Psoas muscle (tissue), 8 donors: ENCODE measurements at places on chromosomes 7 and 10. TPM values are rescaled to one million over a fixed set of nuclear protein-coding genes. Genes with fewer than 3 reads are reported as not detected.

GRCh38 chr10:5634918-5635317 lies 31.5 kb downstream of the ASB13 start:
- H3K27ac ChIP-seq: no peak overlapping the region
- no peak overlapping the region for H3K4me3 ChIP-seq
- no peak for DNase-seq
- H3K27me3 ChIP-seq: no peaks in the 10 kb centered on the region

The ADAM12 gene
- total RNA-seq: 0.24 TPM

DNA sequence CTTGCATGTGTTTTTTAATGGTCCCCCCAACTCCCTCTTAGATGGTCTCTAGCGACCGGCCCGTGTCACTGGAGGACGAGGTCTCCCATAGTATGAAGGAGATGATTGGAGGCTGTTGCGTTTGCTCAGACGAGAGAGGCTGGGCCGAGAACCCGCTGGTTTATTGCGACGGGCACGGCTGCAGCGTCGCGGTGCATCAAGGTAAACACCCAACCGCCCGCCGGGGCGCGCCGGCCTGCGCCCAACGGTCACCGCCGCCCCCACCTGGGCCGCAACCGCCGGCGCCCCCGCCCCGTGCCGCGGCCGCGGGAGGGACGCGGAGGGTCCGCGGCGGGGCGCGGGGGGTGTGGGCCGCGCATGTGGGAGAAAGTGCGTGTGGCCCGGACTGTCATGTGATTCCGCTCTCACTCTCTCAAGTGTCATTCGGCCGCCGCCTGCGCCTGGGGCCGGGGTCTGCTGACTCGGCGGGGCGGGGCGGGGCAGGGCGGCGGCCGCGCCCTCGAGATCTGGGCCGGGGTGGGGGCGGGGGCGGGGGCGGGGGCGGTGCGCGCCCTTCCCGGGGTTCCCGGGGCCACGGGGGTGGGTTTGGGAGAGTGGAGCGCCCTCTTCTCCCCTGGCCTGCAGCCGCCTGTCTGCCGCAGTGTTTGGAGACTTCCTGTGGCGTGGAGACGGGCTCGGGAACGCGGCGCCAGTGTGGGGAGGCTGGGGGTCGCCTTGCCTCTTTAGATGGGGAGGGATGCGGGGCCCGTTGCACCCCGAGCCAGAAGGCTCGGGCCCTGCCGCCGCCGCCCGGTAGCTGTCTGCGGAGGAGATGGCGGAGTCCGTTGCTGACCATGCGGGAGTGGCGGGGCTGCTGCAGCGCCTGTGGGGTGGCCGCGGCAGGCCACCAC lies 817 bp downstream of the MLLT10 start:
- peak overlapping the region; percentile 99 for H3K27ac ChIP-seq
- no peaks in the 10 kb centered on the region for H3K27me3 ChIP-seq

DNA sequence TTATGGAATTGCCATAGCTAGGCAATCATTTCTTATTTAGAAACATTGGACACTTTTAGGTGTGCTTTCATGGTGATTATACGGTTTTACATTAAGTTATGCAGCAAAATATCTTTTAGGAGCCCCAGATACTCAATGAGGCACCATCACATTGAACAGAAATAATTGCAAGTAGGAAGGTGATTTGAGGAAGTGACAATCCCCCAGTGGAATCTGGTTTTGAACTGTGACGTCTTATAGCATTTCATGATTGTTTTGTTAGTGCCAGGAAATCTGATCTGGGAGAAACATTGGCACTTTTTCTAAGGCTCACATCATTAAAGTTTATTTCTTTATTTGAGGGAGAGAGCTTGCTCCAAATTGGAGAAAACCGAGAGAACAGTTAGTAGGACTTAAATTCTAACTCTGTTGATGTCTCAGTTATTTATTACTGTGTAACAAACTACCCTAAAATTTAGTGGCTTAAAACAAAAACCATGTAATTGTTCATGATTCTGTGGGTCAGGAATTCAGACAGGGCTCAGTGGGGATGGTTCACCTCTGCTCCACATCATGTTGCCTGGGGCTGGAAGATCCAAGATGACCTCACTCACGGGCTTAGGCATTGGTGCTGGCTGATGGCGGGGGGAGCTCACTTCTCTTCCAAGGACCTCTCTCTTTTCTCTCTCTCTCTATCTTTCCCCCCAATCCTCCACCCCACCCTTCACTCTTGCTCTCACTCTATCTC lies 78.2 kb upstream of the STEAP1B start:
- H3K4me3 ChIP-seq: no peak overlapping the region
- no peaks in the 10 kb centered on the region for H3K27me3 ChIP-seq
- H3K27ac ChIP-seq: peak overlapping the region; percentile 58
- H3K4me1 ChIP-seq: peaks cover 26% of the 10 kb centered on the region

GRCh38 chr10:30176776-30177533 lies 117.6 kb upstream of the JCAD start:
- no peaks in the 10 kb centered on the region for H3K27me3 ChIP-seq
- no peaks in the 10 kb centered on the region for H3K36me3 ChIP-seq
- no peak overlapping the region for H3K27ac ChIP-seq
- no peaks in the 10 kb centered on the region for H3K4me1 ChIP-seq
- no peak overlapping the region for H3K4me3 ChIP-seq

DNA sequence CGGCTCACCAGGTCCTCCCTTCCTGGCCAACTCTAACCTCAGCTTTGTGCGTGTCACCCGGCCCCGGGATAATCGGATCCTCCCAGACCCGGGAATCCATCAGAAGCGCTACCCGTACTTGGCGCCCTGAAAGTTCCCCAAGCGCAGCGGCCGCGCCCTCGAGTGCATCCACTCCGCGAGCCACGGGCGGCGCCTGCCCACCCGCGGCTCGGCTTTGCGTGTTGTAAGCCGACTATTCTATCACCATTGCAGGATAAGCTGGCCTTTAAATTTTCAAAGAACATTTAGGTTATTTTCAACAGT lies 35.7 kb upstream of the EBLN1 start:
- H3K27ac ChIP-seq: peak overlapping the region; percentile 87
- H3K36me3 ChIP-seq: no peaks in the 10 kb centered on the region
- H3K4me1 ChIP-seq: peaks cover 4% of the 10 kb centered on the region

- peaks cover 71% of the 10 kb centered on the region for H3K4me1 ChIP-seq
- no peaks in the 10 kb centered on the region for H3K36me3 ChIP-seq
- H3K4me3 ChIP-seq: no peak overlapping the region
- peak overlapping the region; percentile 48 for H3K27ac ChIP-seq
- H3K27me3 ChIP-seq: no peaks in the 10 kb centered on the region
These were observed 69.1 kb downstream of the KMT2C start for GRCh38 chr7:152366662-152367061.

The SLC13A4 gene
- total RNA-seq: not detected

DNA sequence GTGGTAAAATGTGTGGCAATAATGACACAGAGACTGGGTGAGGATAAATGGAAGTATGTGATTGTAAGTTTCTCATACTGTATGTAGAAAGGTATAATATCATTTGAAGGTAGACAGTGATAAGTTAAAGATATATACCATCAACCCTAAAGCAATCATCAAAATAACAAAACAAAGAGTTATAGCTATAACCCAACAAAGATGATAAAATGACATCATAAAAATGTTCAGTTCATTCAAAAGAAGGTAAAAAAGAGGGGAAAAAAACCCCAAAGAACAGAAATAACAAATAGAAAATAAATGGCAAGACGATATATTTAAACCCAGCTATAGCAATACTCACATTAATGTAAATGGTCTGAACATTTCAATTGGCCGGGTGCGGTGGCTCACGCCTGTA lies 17.4 kb upstream of the TCF7L2 start:
- no peaks in the 10 kb centered on the region for H3K4me1 ChIP-seq
- H3K4me3 ChIP-seq: no peak overlapping the region
- H3K27me3 ChIP-seq: no peaks in the 10 kb centered on the region
- H3K36me3 ChIP-seq: no peaks in the 10 kb centered on the region
- no peak overlapping the region for H3K27ac ChIP-seq

The TNKS2 gene
- total RNA-seq: 31.1 TPM

DNA sequence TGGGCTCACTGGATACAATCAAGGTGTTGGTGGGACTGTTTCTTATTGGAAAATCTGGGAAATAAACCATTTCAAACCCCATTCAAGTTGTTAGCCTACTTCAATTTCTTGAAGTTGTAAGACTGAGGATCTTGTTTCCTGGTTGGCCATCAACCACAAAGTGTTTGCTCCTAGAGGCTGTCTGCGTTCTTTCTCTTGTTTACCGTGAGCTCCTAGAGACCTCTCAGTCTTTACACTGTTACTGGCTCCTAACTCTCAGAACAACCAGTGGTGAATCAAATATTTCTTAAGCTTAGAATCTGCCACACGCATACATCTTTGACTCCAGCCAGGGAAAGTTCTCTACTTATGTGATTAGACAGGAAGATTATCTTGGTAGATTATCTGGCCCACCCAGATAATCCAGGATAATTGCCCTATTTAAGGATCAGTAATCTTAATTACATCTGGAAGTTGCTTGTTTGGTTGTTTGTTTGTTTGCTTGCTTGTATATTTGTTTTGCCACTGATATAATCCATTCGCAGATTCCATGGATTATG lies 798.7 kb downstream of the IPMK start:
- no peaks in the 10 kb centered on the region for H3K4me1 ChIP-seq
- H3K27me3 ChIP-seq: no peaks in the 10 kb centered on the region
- DNase-seq: no peak

The OPN1SW gene
- total RNA-seq: not detected

DNA sequence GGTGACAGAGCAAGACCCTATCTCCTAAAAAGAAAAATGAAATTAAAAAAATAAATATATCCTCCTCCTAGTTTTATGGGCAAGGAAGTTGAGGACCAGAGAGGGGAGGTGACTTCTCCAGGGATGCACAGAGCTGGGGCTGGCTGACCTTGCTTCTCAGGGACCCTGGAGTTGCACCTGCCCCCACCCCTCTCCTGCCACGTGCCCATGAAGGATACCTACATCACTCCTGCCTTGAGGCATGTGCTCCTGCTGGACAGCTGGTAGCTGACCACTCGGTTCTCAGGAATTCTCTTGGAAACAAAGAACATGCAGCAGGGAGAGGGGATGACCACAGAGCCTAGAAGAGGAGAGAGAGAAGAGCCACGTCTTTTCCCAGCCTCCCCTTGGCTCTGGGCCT lies 522 bp downstream of the CCL24 start:
- H3K36me3 ChIP-seq: no peaks in the 10 kb centered on the region
- H3K27ac ChIP-seq: no peak overlapping the region
- H3K27me3 ChIP-seq: peaks cover 3% of the 10 kb centered on the region
- H3K4me1 ChIP-seq: no peaks in the 10 kb centered on the region
- no peak for DNase-seq

- no peak overlapping the region for H3K27ac ChIP-seq
- no peaks in the 10 kb centered on the region for H3K36me3 ChIP-seq
- H3K4me3 ChIP-seq: no peak overlapping the region
- no peaks in the 10 kb centered on the region for H3K27me3 ChIP-seq
These were observed 18.6 kb upstream of the GSAP start for GRCh38 chr7:77434570-77435275.

DNA sequence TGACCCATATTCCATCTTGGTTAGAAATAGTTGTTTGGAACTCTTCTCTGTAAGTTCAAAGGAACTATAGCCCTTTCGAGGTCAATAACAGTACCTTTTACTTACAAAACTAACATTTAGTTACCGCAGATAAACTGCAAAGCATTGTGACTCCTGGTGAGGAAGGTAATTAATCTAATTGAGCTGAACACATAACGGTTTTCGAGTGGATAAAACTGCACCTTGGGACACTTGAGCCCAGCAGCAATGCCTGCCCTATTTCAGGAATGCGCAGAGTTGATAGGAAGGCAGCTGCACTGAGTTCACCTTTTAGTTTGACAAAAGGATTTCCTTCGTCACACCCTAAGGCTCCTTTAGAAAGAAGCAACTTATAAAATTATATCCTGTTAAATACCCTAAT lies 75.4 kb downstream of the JAZF1 start:
- no peak for DNase-seq
- H3K27me3 ChIP-seq: no peaks in the 10 kb centered on the region
- H3K36me3 ChIP-seq: no peaks in the 10 kb centered on the region
- peak overlapping the region; percentile 43 for H3K4me3 ChIP-seq

GRCh38 chr10:82452046-82452445 lies 577.1 kb downstream of the NRG3 start:
- H3K36me3 ChIP-seq: no peaks in the 10 kb centered on the region
- no peak overlapping the region for H3K27ac ChIP-seq
- H3K27me3 ChIP-seq: no peaks in the 10 kb centered on the region
- H3K4me3 ChIP-seq: no peak overlapping the region
- no peak for DNase-seq
- no peaks in the 10 kb centered on the region for H3K4me1 ChIP-seq

DNA sequence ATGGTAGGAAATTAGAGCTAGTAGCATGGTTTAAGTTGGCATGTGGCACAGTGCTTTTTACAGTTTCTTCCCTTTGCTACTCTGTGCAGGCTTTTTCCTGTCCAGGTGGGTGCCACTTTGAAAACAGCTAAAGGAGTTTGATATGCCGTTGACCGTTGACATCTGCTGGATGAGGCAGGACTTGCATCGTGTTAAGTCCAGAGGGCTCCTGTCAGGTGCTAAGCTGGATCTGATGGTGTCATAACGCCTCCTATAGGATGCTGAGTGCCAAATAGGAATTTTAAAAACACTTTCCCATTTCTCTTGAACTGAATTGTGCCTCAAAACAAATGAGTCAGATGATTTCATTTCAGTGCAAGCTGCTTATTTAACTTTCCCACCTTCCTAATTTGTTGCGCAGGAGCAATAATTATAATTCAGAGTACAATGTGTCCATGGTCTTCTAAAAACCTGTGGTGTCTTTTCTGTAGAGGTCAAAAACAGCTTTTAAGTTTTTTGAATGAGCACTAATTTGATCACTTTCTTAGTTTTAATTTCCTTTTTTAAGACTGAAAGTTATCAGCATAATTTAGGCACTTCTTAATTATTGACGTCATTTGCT lies 178.3 kb downstream of the CDCA7L start:
- H3K27ac ChIP-seq: no peak overlapping the region
- H3K27me3 ChIP-seq: no peaks in the 10 kb centered on the region
- no peaks in the 10 kb centered on the region for H3K36me3 ChIP-seq
- H3K4me1 ChIP-seq: no peaks in the 10 kb centered on the region
- DNase-seq: no peak

The TRPV5 gene
- total RNA-seq: not detected

- H3K4me3 ChIP-seq: no peak overlapping the region
- H3K27ac ChIP-seq: no peak overlapping the region
- no peaks in the 10 kb centered on the region for H3K36me3 ChIP-seq
- peak; percentile 48 for DNase-seq
- no peaks in the 10 kb centered on the region for H3K27me3 ChIP-seq
- peaks cover 25% of the 10 kb centered on the region for H3K4me1 ChIP-seq
These were observed 177.2 kb upstream of the RHEB start for GRCh38 chr7:151696721-151697514.
